ENCODE measurements at places on chromosomes 4 and X.

DNA sequence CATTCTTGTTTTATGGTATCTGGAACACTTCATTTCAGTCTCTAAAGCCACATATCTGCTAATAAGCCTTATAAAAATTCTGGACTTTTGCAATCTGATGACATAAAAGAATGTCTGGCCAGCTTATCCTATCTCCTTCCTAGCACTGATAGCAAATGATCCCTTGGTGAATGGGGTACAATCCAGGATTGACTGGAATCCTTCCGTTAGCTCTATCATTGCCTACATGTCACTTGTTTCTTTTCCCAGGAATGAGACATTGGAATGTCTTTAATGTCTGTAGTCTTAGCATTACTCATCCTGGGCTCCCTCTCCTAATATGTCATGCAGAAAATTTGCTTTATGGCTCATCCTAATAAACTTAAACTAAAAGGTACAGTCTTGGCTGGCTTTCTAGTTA lies 14.8 kb upstream of the PABPC4L start:
- DNase-seq = no peak

DNA sequence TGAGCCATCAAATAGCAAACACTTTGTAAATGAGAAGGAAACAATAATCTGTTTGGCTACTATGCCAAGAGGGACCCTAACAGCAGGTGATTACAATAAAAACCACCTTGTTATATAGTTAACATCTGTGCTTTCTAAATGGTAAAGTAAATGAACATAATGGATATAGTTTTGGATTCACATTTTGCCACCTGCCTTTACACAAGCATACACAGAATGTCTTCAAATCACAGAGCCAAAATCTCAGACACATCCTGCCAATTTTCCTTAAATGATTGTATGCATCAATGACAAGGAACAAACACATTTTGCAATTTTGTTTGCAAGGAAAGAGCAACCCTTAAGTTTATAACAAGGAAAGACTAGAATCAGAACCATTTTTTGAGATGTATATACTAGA lies 334.2 kb downstream of the FSTL5 start:
- DNase-seq = no peak

DNA sequence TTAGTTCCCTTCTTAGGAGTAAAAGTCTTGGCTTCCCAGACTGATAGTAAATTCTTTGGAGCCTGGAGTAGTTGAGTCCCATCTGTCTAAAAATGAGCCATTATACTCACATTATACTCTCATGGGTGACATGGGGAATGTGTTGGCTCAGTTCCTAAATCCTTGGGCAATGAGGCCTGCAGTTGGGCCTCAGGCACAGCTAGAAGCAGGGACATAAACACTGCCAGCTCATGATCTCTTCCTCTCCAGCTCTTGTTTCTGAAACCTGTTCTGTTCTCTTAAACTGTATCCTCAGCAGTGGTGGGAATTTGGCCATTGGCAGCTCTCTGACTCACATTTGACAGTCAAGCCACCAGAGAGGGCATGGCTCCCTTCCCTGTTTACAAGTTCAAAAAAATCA lies 212.5 kb downstream of the SPATA18 start:
- DNase-seq = no peak

GRCh38 chr4:111883557-111883999 lies 261.7 kb upstream of the FAM241A start:
- DNase-seq = no peak

- no peak for DNase-seq
These were observed 215.7 kb upstream of the HAND2 start for GRCh38 chr4:173745765-173746164.

GRCh38 chrX:79601341-79602131 lies 234.4 kb upstream of the ITM2A start:
- no peak for DNase-seq

DNA sequence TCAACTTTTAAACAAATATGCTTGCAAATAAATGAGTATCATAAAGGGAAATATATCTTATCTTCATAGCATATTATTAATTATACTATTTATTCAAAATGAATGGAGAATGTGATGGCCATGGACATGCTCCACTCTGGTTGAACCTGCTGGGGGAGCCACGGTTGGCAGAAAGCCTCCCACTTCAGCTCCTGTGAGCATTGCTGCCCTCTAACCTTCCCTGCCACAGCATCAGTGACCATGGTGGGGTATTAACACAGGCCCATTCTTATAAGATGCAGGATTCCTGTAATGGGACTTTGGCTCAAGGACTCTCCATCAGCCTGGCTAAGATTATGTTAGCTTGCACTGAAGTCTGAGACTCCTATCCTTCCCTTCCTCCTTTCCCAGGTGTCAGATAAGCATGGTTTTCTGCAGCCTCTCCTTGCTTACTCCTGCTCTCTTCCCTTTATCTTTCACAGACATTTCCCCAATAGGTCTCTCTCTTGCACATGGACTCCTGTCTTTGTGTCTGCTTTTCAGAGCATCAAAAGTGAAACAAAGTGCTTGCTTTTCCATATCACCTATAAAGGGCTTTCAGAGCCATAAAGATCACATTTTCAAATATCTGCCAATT lies 4.9 kb upstream of the ABRAXAS1 start:
- no peak for DNase-seq

GRCh38 chrX:40105835-40106675 lies 8.3 kb upstream of the BCOR start:
- DNase-seq = peak; percentile 75
